ENCODE measurements at places on chromosomes 1 and 21. TPM values are rescaled to one million over a fixed set of nuclear protein-coding genes. Genes with fewer than 3 reads are reported as not detected.

RGSL1 gene
- 0.09 TPM for polyA plus RNA-seq

EPHX1 gene
- 64.1 TPM for polyA plus RNA-seq

DNASE2B gene
- not detected for polyA plus RNA-seq

ACTA1 gene
- 0.77 TPM for polyA plus RNA-seq

E2F2 gene
- 5.3 TPM for polyA plus RNA-seq

GUCA2B gene
- not detected for polyA plus RNA-seq

HES2 gene
- polyA plus RNA-seq = 0.27 TPM

NUDT4B gene
- polyA plus RNA-seq = 0.71 TPM

BRDT gene
- 0.08 TPM for polyA plus RNA-seq

DNAH14 gene
- polyA plus RNA-seq = 18.6 TPM

EDN2 gene
- polyA plus RNA-seq = 5.3 TPM

All from right renal pelvis (tissue), 4 donors.